ENCODE measurements at places on chromosomes 7 and 10.

DNA sequence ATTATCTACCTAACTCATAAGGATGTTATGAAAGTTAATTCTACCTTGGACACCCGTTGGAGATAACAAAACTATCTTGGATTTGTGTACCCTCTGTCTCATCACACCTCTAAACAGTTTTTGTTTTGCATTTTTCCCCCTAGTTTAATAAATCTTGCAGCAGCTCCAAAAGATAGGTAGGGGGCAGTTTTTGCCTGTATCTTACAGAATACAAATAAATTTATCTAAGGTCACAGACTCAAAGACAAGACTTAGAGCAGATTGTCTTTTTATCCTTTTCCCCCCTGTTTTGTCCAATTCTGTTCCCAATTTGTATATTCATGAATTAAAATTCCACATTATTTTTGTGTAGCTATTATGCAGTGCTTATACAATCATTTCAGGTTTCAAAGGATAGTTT, 5.0 kb upstream of the SORCS1 start:
- no peak for DNase-seq

GRCh38 chr10:125027871-125028869, 86.2 kb downstream of the ZRANB1 start:
- DNase-seq: no peak

DNA sequence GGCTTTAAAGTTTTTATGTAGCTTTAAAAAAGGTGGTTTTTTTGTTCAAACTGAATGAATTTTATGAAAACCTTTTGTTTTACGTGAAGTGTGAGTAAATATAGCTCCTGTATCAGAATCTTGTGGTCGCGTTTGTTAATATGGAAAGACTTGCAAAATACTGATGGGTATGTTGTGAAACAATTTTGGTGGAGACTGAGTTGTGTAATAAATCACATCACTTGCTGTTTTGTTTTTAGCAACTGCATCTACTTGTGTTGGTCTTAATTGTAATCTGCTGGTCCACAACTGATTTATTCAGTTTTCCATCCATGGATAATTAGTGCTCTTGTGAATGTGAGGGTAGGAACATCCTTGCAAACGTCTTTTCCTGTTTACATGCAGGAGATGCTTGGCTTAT, 10.5 kb downstream of the PLXDC2 start:
- no peak for DNase-seq

DNA sequence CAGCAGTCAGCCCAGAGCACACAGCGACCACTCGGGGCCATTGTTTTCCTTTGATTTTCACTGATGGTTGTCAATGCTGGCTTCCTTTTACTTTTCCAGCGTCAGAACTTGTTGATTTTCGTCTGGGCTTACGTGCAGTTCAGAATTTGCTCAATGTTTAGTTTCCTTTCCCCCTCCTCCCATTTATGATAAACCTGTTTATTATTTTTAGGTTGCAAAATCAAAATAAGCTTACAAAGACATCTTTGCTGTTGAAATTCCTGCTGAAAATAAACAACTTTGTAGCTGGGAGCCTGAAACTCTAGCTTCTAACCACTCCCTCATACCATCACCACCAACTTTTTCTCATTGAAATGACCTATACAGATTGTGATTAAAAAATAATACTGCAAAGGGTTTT, 83.1 kb upstream of the LYZL1 start:
- no peak for DNase-seq

DNA sequence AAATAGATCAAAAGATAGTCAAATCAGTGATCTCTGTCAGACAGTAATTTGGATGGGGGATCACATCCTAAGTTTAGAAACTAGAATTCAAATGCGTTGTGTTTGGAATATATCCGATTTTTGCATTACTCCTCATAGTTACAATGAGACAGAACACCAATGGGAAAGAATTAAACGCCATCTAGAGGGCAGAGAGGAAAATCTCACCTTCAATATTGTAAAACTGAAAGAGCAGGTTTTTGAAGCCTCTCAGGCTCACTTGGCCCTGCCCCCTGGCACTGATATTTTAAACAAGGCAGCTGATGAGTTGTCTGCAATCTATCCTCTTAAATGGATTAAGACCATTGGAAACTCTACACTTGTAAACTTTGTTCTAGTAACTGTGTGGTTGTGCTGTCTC, 17.7 kb downstream of the FRG2B start:
- no peak for DNase-seq

- no peak for DNase-seq
These were observed 90.9 kb upstream of the WDR11 start for GRCh38 chr10:120760253-120760652.

DNA sequence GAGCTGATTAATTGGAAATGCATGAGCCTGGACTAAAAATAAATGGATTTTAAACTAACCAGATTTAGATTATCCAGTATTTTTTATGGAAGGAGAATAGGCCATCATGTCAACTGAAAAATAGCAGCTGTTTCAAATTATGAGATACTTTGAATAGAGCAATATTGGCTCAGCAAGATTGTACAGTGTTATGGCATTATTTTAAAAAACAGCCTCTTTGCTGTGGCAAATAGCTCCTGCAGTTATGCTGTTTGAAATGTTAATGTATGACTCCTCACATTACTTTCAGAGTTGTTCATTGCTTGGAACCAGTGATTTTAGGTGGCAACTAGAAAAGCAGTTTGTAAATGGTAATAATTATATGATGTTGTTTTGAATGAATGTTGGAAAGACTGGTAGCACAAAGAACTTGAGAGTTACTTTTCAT, 244.5 kb downstream of the KIAA1217 start:
- no peak for DNase-seq
